ENCODE measurements at places on chromosomes 13 and 19.

GRCh38 chr19:2477141-2477710 lies 1.3 kb downstream of the GADD45B start:
- DNase-seq = no peak

- no peak for DNase-seq
Observed at GRCh38 chr19:39388657-39389056, 2.2 kb downstream of the PAF1 start.

GRCh38 chr19:9309974-9310446 lies 372 bp upstream of the ZNF699 start:
- no peak for DNase-seq

- DNase-seq = no peak
Observed at GRCh38 chr13:70385852-70386251, 277.6 kb upstream of the KLHL1 start.

- no peak for DNase-seq
Observed at GRCh38 chr13:108624108-108624507, 5.3 kb upstream of the MYO16 start.

GRCh38 chr13:36098080-36098479 lies 33.1 kb downstream of the DCLK1 start:
- no peak for DNase-seq

GRCh38 chr13:107124730-107125129 lies 556.8 kb upstream of the ARGLU1 start:
- no peak for DNase-seq

DNA sequence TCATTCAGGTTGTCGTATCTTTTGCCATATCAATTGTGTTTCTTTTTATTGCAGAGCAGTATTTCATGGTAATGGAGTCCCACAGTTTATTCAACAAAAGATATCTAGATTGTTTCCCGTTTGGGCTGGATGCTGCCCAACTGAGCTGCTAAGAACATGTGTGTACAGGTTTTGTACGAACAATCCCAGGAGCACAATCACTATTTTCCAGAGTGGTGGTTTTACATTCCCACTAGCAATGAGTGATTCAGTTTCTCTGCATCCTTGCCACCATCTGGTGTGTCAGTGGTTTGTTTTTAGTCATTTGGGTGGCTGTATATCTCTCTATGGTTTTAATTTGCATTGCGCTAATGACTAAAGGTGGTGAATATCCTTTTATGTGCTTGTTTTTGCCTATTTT lies 52.7 kb upstream of the ZDHHC20 start:
- DNase-seq = no peak

DNA sequence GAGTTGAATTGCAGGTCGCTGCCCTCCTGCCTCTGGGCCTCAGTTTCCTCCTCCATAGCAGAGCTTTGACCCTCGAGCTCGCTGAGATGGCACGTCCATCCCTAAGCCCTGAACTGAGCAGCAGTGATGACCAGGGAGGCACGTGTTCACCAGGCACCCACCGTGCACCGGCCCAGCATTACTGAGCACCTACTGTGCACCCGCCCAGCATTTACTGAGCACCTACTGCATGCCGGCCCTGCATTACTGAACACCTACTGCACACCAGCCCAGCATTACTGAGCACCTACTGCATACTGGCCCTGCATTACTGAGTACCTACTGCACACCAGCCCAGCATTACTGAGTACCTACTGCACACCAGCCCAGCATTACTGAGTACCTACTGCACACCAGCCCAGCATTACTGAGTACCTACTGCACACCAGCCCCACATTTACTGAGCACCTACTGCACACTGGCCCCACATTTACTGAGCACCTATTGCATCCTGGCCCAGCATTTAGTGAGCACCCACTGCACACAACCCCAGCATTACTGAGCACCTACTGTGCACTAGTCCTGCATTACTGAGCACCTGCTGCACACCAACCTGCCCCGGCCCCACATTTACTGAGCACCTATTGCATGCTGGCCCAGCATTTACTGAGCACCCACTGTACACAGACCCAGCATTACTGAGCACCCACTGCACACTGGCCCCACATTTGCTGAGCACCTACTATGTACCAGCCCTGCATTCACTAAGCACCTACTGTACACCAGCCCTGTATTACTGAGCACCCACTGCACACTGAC lies 6.3 kb downstream of the TPGS1 start:
- no peak for DNase-seq

GRCh38 chr13:84607261-84608013 lies 725.2 kb upstream of the SLITRK1 start:
- DNase-seq = no peak

- DNase-seq = no peak
Observed at GRCh38 chr13:77584106-77584505, 48.6 kb downstream of the SCEL start.

DNA sequence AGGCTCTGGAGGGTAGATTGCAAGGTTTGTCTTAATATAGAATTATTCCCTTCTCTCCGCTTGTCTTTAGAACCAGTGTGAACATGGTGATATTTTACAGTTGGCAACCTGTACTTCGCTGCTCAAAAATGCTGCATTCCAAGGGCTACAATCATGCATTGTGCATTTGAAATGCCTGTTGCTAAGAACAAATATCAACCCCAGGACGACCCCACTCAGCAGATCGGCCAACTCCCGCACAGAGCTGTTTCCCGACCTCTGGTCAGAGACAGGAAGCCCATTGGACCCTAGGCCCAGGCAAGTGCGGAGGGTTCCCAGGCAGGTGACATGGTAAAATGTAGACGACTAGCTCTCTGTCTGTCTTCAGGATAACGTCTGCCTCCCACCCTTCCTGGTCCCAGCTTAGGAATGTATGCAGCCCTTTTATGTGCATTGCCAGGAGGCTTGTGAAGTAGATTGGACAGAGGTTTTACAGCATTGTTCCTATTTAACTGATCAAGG lies 263.5 kb downstream of the FOXO1 start:
- DNase-seq = no peak

- no peak for DNase-seq
Observed at GRCh38 chr13:20491926-20492435, 33.7 kb downstream of the CRYL1 start.

GRCh38 chr13:91719033-91719432 lies 320.6 kb downstream of the GPC5 start:
- DNase-seq = no peak

DNA sequence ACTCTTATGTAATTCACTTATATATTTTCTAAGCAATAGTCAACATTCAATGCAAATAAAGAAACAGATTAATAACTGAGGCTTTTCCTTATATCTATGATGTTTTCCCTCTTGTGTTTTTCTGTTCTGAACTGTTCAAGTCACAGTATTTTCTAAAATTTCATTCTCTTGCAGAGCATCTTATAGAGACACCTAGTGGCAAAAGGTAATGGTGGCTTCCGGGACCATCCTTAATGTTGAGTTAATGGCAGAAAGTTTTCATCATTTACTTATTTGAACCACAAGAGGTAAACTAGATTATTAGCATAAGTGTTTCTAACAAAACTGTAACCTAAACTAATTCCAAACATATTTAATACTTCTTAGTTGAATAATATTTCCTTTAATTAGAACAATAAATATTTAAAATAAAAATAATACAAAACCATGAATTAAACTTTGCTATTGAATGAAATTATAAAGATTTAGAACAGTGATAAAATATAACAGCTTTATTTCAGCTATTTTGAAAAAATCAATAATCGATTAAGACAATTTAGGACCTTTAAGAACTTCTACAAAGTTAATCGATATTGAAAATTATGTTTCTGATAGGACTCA lies 1.7 kb upstream of the SLITRK5 start:
- DNase-seq = no peak

GRCh38 chr13:64704121-64704649 lies 2526.0 kb downstream of the PCDH9 start:
- DNase-seq = no peak

GRCh38 chr13:107600971-107601370 lies 614.4 kb downstream of the LIG4 start:
- DNase-seq = no peak

DNA sequence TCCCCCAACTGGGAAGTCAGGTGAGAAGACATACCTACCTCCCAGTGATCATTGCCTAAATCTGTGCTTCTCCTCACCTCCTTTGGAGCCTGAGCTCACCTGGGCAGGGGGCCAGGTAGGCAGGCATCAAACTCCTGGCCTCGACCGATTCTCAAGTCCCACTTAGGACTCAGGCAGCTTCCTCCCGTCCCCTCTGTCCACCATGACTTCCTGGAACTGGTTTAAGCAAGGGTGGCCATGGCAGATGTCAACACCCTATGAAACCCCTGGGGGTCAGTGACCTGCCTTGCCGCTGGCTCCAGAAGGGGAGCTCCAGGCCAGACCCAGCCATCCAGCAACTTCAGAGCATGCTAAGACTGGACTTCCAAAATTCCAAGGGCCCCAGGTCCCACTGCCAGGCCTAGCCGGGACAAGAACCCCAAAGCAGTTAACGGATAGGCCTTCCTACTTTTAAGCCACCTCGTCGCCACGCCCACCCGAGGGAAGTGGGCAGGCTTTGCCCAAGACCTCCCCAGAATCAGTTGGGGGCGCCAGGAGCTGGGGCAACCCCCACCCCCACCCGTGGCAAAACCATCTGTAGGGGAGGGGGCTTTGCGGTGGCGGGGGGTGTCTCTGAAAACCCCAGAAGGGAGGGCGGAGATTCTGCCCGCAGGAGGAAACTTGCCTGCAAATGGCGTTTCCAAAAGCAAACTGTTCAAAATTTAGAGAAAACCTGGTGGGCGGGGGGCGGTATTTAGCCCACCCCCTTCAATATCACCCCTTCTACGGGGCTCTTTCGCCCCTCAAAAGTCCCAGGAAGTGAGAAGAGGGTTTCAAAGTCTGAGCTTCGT lies 657 bp downstream of the PLIN3 start:
- no peak for DNase-seq

DNA sequence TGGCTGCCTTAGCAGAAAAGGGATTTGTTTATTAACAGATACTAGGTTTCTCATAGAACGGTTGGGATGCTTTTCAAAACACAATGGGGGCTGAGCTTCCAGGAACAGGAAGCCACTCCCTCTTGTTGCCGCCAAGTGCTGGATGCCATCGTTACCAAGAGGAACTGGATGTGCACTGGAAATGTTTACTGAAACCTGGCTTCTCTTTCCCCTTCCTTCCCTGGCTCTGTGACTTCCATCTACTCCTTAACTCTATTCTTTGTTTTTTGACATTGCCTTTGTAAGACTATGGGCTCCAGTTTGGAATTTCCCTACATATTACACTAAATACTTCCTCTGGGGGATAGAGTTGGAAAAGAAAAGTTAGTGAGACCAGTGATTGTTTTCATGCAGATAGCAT lies 11.7 kb upstream of the KL start:
- no peak for DNase-seq

GRCh38 chr13:48626726-48627451 lies 26.8 kb upstream of the CYSLTR2 start:
- DNase-seq = no peak

- DNase-seq = no peak
Observed at GRCh38 chr19:56145698-56146097, 4.6 kb downstream of the ZNF444 start.

DNA sequence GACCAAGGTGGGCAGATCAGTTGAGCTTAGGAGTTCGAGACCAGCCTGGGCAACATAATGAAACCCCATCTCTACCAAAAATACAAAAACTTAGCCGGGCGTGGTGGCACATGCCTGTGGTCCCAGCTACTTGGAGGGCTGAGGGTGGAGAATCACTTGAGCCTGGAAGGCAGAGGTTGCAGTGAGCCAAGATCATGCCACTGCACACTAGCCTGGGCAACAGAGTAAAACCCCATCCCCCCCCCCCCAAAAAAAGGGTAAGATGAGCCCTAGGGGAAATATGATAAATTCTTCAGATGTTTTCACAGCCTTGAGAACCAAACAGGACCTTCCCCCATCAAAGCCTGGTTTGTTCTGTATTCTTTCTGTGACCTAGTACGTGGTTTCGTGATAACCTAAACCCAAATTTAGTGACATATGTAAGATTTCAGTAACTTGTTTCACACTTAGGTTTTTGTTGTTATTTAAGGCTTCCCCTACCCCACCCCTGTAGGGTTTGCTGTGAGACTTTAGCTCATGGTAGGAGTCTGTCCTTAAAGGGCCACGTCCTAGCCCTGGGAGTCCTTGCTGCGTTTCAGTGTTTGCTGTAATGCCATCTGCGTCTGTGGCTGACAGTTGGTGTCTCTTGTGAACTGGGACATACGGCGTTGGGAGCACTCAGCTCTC lies 49.6 kb downstream of the MYO9B start:
- no peak for DNase-seq

- DNase-seq = no peak
Observed at GRCh38 chr13:36029166-36029565, 102.0 kb downstream of the DCLK1 start.

DNA sequence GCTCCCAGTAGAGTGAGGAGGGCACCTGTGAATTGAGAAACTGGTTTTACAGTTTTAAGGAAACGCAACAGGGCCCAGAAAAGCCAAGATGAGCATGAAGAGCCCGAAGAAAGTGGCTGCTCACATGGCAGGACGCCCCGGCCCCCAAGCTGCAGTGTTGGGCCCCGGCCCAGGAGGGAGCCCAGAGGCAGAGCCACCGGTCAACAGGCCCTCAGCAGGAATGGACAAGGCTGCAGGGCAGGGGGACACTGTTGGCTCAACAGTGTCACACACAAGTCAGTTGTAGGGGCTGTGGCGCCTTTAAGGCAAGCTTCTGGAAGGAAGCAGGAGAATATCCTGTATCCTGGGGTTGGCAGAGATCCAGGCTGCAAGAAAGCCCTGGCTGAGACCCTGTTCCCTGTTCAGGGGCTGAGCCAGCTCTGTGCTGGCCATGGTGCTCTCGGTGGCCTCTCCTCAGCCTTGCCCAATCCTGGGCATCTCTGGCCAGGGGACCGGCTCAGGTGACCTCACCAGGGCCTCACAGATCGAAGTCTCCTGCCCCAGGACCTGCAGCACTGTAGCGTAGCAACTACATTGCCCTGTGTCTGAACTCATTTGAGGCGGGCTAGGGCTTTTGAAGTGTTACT lies 28.0 kb downstream of the UPF1 start:
- no peak for DNase-seq

DNA sequence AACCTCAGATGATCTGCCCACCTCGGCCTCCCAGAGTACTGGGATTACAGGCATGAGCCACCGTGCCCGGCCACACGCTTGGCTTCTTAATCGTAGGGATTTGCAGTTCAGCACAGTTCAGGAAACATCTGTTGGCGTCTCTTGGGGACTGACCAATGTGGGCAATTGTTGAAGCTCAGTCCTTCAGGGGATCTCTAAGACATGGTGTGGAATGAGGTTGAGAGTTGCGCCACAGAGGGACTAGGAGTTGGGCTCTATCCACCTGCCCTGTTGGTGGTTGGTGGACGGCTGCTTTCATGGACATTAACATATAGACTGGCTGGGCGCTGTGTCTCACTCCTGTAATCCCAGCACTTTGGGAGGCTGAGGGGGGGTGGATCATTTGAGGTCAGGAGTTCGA lies 37.3 kb upstream of the SIN3B start:
- no peak for DNase-seq

DNA sequence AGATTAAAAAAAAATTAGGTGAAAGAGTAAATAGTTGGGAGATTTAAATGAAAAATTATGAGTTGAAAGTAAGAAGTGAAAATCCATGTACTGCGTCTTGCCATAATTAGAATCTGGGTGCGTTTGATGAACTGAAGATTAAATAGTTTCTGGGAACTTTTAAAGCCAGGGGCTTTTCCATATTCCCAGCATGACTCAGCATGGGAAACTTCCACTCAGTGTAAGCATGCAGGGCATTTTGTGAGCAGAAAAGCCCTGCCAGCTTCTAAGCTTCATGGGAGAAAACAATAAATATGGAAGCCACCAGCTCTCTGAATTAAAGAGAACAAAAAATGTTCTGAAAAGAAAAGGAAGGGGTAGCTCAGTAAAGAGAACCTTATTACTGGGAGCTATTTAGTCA lies 62.0 kb upstream of the EDNRB start:
- no peak for DNase-seq

- no peak for DNase-seq
Observed at GRCh38 chr13:94345374-94346195, 133.9 kb downstream of the DCT start.

- no peak for DNase-seq
Observed at GRCh38 chr19:38478273-38478971, 44.9 kb downstream of the RYR1 start.

All from stimulated activated CD4-positive, alpha-beta T cell treated with anti-CD3 and anti-CD28 coated beads, TNF-alpha, amount 100 ng/mL, for 1 hour (primary cell).